Spleen (tissue), 13 donors: ENCODE measurements at places on chromosomes 3 and 15. TPM values are rescaled to one million over a fixed set of nuclear protein-coding genes. Genes with fewer than 3 reads are reported as not detected.

The IL20RB gene
- total RNA-seq, result 1.9 TPM

GRCh38 chr3:89440386-89440785 is 333.0 kb downstream of the EPHA3 start:
- no peaks in the 10 kb centered on the region for H3K36me3 ChIP-seq
- H3K4me3 ChIP-seq, result no peak overlapping the region
- no peaks in the 10 kb centered on the region for H3K27me3 ChIP-seq
- no peaks in the 10 kb centered on the region for H3K4me1 ChIP-seq
- no peak for DNase-seq

The CCR3 gene
- 0.58 TPM for total RNA-seq

GRCh38 chr3:195282961-195283360 is 12.0 kb upstream of the XXYLT1 start:
- DNase-seq, result no peak
- H3K27me3 ChIP-seq, result no peaks in the 10 kb centered on the region
- H3K4me1 ChIP-seq, result no peaks in the 10 kb centered on the region
- no peak overlapping the region for H3K4me3 ChIP-seq
- no peak overlapping the region for H3K27ac ChIP-seq

DNA sequence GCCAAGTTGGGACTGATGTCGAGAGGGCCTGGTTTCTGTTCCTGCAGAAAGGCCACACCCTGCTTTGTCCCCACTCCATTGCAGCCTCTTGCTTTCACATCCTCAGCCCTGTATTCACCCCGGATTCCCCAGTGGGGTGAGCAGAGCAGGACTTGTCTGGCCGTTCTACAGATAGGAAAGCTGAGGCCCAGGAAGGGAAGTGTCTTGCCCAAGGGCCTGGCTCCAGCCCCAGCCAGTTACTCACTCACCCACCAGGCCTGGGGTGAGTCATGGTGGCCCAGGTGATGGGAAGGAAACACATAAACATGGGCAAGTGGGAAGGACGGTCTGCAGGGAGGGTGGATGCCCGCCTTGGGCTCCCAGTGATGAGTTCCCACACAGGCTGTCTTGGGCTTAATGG is 6.1 kb upstream of the DUSP7 start:
- H3K36me3 ChIP-seq, result no peaks in the 10 kb centered on the region
- no peak overlapping the region for H3K27ac ChIP-seq
- no peak for DNase-seq
- no peaks in the 10 kb centered on the region for H3K27me3 ChIP-seq

- no peak overlapping the region for H3K27ac ChIP-seq
- no peak overlapping the region for H3K4me3 ChIP-seq
- no peaks in the 10 kb centered on the region for H3K4me1 ChIP-seq
- no peaks in the 10 kb centered on the region for H3K27me3 ChIP-seq
- no peak for DNase-seq
These were observed 298.7 kb upstream of the GOLIM4 start for GRCh38 chr3:168394439-168394838.

- no peak for DNase-seq
- H3K27ac ChIP-seq, result no peak overlapping the region
- H3K27me3 ChIP-seq, result no peaks in the 10 kb centered on the region
- H3K36me3 ChIP-seq, result no peaks in the 10 kb centered on the region
- no peaks in the 10 kb centered on the region for H3K4me1 ChIP-seq
These were observed 257.1 kb upstream of the TRIM42 start for GRCh38 chr3:140420621-140421357.

- no peaks in the 10 kb centered on the region for H3K36me3 ChIP-seq
- H3K27ac ChIP-seq, result no peak overlapping the region
- no peak overlapping the region for H3K4me3 ChIP-seq
These were observed 87.5 kb upstream of the PLXNA1 start for GRCh38 chr3:126895178-126896066.

The MYL3 gene
- 3.1 TPM for total RNA-seq

DNA sequence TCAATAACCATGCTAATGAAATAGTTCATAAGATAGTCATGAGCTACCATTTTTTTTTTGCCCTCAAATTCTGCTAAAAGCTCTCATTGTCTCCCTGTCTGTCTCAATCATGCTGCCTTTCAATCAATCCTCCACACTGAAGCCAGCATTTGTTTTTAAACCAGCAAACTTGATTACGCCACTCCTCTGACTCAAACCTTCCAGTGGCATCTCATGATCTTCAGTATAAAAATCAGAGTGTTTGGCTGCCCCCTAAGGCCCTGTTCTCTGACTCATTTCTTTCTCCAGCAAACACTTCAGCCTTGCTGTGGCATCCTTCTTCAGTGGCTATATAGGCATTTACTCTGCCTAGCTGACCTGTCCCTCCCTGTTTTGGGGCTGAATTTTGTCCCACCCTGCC is 36.0 kb upstream of the EOMES start:
- DNase-seq, result no peak
- no peaks in the 10 kb centered on the region for H3K36me3 ChIP-seq
- no peaks in the 10 kb centered on the region for H3K4me1 ChIP-seq
